ENCODE measurements at places on chromosomes 1 and 21.

- no peak for DNase-seq
These were observed 1.1 kb downstream of the CEP350 start for GRCh38 chr1:179955731-179956130.

DNA sequence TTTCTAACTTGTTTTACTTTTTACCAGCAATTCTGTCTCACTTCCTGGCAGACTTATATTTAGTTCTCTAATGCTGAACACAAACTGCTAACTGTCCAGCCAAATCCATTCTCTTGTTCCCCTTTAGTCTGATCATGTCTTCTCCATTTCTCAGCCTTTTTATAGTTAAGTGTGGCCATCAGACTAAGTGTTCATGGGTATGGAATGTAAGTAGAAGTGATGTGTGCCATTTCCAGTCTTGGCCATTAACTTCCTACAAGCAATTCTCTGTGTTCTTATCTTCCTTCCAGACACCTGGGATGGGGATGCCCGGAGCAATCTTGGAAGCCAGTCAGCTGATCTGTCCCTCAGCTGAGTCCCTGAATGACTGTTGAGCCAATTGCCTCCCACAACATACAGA, 165.8 kb downstream of the ST6GALNAC3 start:
- no peak for DNase-seq

- DNase-seq, result no peak
These were observed 973 bp downstream of the SDF4 start for GRCh38 chr1:1230656-1231399.

DNA sequence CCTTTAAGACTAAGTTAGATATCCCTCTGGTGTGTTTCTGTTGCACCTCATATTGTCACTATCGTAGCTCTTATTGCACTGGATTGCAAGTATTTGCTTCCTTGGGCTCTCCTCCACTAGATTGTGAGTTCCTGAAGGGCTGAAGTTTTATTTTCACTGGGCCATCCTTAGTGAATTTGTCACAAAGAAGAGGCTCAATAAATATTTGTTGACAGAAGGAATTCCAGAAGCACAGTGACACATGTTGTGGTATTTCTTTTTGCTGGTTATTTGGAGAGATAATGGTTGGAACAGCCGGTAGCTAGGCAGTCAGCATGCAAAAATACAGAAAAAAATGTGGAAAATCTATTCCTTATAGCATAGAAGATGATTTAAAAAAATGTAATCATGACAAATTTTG, 129.9 kb upstream of the ZRANB2 start:
- DNase-seq, result no peak

DNA sequence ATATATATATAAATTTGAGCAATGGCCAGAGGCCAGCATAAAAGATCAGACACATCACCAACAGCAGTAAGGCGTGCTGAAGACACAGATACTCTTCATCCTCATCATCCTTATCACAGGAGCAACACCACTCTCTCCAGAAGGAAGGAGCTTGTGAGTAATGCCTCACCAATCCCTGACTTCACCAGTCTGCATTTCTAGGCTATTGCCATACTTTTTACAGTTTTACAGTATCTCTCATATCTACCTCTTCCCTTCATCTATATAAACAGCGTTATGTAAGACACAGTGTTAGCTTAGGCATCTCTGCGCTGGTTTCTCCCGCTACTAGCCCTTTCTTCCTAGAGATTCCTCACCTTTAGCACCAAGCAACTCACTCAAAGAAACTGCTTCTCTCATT, 2.4 kb upstream of the ABL2 start:
- DNase-seq, result no peak

GRCh38 chr1:153542956-153543711, 2.4 kb upstream of the S100A5 start:
- no peak for DNase-seq

DNA sequence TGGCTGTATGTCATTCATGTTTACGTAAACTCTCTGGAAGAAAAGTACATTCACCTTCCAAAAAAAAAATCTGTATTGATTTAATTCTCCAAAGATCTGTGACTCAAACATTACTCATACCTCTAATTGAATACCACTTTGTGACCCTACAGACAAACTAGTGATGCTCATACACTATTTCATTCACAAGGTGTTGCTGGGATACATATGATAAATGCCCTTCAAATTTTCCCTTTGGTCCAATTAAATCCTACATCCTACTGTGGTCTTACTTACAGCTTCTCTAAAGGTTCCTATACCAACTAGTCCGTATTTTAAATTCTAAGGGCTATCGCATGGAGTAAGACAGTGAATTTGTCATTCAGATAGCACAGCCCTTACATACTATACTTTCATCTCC, 26.8 kb upstream of the CADM3 start:
- no peak for DNase-seq

DNA sequence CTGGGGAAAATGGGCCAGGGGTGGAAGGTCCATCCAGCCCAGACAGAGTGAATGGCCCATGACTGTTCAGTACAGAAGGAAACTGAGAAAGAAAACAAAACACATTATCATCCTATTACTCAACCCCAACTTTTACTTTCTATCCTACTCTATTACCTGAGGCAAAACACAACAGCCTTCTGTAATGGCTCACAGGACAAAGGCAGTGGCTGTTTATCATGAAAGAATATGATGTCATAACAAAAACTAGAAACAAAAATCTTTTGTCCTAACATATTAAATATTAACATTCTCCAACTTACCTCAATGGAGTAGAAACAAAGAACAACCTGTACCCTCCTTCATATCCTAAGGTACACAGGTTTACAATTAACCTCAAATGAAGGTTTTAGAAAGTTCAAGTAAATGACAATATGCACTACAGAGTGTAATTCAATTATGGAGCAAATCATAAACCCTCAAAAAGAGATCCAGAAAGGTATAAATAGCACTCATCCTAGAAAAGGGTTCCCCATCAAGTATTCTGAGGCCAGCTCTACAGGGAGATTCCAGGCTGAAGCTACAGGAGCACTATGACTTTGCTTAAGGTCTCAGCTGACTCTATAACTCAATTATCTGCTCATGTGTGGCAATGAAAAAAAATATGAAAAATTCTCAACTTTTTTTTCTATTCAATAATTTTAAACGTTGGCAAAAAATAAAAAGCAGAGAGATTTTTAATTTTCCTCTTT, 15.1 kb downstream of the ELK4 start:
- no peak for DNase-seq

DNA sequence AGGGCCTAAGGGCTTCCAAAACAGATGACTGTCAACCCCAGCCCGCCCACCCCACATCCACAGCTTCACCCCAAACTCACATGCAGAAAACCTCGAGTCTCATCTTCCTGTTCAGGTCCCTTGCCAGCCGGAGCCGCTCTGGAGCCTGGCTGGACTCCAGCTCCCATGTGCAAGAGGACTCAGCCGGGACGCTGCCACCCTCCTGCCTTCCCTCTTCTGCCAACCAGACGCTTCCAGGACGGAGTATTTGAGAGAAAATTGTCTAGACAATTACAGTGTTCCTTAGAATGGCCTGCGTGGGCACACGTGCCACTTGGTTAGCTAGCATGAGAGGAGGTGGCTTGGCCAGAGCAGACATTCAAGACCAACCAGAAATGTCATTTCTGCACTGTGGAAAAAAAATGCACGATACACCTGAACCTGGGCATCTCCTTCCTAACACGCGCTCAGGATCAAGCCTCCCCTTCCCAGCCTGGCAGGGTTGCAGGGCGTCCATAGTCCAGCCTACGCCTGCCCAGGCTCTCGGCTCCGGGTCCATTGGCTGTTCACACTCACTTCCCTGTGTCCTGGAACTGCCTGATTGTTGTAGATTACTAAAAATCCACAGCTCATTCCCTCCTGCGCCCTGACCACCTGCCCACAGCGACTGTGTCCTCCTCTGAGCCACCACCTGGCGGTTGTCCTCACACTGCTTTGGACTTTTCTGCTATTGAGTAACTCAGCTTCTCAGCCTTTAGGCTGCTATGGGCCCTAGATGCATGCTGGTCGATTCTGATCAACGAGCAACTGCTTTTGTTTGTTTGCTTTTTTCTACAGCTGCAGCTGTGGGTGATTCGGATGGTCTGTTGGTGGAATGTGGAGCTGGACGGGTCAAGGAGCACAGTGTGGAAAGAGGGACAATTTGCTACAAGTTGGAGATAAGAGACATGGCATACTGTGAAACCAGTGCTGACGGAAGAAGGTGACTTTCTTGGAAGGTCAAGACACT, at the start of gene CLDN14:
TSS of gene CLDN14 (minus strand) at position 708 of the 988 bp plus-strand sequence. CDS start 18,427 bp downstream, outside the sequence.
- no peak for DNase-seq

DNA sequence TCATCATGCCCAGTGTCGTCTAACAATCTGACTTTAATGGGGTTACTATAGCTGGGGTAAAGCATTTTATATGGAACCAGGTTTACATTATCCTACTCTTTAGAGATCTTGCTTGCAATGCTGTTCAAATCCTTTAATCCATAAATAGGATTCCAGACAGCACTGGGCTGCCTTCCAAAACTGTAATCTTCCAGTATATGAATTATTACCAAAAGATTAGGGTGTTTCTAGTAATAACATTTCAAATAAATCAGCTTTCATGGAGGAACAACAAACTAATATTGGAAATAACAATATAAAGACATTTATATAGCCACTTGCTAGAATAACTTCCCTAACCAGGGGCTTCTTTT, 88.6 kb upstream of the PLXNA2 start:
- DNase-seq, result no peak

- DNase-seq, result no peak
These were observed 258.0 kb downstream of the PTBP2 start for GRCh38 chr1:96979304-96980268.

GRCh38 chr1:57232500-57232899, 191.4 kb downstream of the DAB1 start:
- DNase-seq, result no peak

- DNase-seq, result no peak
These were observed 41.0 kb upstream of the IFFO2 start for GRCh38 chr1:18997508-18997907.

DNA sequence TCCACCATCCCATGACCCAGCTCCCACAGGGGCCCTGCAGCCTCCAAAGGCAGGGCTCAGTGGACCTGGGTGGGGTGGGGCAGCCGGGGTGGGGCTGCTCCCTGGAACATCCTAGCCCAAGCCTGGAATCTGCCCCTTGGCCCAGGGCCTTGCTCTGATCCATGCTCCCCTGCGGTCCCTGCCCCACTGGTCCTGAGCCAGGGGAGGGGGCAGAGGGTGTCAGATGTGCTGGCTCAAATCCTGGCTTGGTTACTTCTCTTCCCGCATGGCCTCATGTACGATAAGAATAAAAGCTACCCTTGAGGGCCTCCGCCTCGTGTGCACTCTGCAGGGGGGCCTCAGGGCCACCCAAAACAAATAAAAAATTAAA, 819 bp downstream of the SLC25A34 start:
- no peak for DNase-seq

DNA sequence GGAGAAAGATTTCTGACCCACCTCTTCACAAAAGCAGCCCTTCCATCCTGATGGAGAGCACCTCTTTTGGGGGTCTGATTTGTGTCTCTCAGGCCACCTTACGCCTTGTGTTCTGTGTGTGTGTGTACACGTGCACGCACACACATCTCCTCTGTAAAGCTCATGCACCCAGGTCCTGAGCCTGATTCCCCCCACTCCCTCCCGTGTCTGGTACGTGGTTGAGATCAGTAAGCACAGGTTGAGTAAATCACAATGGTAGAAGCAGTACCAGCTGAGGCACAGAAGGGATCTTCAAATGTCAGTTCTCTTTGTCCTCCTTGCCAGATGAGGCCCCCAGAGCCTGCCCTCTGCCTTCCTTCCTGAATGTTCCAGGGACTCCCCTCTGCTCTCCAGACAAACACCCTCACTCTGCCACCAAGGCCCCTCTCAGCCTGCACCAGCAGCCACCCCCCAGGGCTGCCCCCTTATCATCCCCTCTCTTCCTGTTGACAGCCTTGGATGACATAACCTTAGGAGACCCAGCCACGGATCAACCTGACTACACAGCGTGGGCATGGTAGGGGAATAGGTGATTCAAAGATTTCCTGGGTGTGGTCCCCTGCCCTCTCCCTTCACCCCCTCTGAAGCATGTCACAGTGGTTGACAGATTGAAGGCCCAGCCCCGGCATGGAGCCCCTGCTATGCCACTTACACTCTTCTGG, 112.8 kb downstream of the HIVEP3 start:
- no peak for DNase-seq

GRCh38 chr21:31714741-31715365, 17.1 kb downstream of the SCAF4 start:
- no peak for DNase-seq

GRCh38 chr1:119732465-119733168, 20.9 kb downstream of the PHGDH start:
- DNase-seq, result no peak

GRCh38 chr1:43569175-43569574, 38.5 kb downstream of the PTPRF start:
- no peak for DNase-seq

DNA sequence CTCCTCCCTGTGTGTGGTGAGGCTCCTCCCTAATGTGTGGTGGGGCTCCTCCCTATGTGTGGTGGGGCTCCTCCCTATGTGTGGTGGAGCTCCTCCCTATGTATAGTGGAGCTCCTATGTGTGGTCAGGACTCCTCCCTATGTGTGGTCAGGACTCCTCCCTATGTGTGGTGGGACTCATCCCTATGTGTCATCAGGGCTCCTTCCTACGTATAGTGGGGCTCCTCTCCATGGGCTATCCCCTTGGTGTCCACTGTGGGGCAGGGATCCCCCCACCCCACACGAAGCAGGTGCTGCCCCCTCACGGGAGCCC, 29.6 kb downstream of the PRSS38 start:
- no peak for DNase-seq

DNA sequence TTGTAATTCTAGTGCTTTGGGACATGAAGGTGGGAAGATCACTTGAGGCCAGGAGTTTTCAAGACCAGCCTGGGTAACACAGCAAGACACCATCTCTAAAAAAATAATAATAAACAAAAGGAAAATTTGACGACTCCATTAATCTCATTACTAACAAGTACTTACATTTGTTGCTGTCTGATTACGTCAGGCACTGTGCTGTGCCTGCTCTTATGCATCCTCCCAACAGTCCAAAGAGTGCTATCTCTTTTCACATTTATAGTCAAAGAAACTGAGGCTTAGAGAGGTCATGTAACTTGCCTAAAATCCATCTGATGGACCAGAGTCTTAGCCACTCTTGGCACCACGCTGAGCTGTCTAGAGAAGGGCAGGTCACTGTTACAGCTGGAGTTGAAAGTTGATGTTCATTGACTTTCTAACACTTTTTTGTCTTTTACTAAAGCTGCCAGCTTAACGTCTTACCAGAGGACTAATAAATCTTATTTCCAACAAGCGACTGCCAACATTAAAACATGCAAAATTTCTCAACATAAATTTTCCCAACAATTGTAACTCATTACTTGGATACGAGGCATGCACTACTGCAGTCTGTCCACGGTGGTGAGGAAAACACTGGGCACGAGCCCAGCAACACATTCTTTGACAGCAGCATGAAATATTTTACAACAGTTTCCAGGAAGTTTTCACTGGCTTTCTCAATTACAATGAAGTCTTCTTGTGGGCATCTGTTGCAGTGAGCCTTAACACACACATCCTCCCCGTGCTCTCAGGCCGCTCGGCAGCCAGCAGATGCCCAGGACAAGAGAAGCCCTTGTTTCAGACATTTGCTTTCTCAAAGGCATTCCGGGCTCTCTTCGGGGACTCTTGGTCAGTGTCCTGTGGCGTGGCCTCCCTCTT, 262.9 kb upstream of the PROX1 start:
- DNase-seq, result no peak

GRCh38 chr1:218634212-218634611, 289.1 kb downstream of the TGFB2 start:
- no peak for DNase-seq

- DNase-seq, result no peak
These were observed 16.8 kb upstream of the CNTN2 start for GRCh38 chr1:205026181-205026580.

- no peak for DNase-seq
These were observed 102.6 kb downstream of the SELENOF start for GRCh38 chr1:86811142-86811924.

GRCh38 chr21:31343680-31344480, at the start of gene TIAM1:
TSS of gene TIAM1 (minus strand) at chr21:31344261. CDS start at chr21:31266972, 77,289 bp downstream.
- no peak for DNase-seq
